ENCODE measurements at places on chromosomes 2 and 18.

DNA sequence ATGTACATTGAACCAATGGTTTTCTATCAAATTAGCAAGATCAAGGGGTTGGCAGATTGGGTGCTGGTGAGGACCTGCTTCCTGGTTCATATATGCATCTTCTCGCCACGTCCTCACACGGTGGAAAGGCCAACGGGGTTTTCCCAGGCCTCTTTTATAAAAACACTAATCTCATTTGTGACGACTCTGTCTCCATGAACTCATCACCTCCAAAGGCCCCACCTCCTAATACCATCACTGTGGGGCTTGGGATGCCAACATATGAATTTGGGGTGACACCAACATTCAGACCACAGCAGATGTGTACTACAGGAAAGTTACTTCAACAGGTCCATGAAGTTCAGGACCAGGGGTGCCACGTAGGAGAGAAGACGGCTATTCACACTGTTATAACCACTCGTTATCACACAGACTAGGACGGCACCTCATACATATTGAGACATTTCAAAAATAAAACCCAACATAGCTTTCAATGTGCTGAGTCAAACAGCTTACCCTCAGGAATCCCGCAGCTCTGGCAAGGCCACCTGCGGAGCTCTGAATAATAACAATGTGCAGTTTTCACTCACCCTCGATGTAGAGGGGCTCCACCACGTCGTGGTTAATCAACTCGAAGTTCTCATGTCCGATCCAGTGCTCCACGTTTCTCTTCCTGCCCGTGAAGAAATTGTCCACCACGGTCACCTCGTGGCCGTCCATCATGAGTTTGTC lies 49.3 kb downstream of the UXS1 start:
- no peak for DNase-seq

DNA sequence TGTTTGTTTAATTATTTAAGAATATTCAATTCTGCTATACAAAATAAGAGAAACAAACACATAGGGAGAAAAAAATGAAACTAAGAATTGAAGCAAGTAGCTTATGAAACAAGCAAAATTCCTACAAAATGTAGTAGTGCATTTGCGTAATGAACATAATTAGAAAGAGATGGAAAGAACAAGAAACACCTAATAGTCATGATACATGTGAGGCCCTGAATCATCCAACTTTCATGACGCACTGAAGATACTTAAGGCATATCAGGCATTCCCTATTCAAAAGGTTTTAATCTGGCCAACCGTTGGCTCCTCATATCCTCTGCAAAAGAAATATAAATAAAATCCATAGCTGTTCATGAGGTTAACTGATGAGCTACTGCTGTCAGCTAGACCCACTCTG lies 14.5 kb upstream of the NAB1 start:
- no peak for DNase-seq

DNA sequence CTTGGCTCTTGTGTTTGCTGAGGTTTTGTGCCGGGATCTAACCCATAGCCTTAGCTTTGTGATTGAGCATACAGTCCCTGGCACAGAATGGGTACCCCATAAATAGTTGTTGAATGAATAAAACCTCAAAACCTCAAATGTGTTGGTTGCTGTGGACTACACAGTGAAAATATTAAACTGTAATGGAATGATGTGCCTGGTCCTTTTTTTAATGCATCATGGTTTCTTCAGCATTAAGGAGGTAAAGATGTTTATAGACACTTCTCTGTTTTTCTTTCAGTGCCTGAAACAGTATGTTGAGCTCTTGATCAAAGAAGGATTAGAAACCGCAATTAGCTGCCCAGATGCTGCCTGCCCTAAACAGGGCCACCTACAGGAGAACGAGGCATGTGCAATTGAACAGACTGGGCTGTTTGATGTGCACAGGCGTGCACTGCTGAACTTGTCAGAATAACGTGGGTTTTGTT lies 97.0 kb downstream of the RNF144A start:
- DNase-seq = no peak

DNA sequence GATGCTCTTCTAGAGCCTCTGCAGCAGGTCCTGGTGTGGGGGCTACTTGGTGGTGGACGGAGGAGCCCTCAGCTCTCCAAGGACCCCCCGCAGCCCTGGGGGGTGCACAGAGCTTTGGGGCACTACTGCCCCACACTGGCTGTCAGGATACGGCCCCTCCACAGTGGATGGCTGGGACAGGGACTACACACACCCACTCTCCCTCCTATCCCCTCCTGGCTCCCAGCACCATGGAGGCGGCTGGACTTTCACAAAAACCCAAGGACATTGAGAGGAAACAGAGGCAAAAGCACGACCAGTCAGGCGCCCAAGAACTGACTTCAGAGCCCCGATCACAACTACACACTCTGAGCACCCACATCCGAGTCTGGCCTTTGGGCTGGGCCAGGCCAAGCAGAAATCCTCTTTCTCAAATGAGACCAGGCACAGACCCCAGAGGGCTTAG lies 12.6 kb downstream of the GPR35 start:
- no peak for DNase-seq

GRCh38 chr2:215020283-215020682 lies 118.1 kb downstream of the ABCA12 start:
- DNase-seq = no peak

GRCh38 chr2:61623747-61624146 lies 85.6 kb upstream of the XPO1 start:
- no peak for DNase-seq

DNA sequence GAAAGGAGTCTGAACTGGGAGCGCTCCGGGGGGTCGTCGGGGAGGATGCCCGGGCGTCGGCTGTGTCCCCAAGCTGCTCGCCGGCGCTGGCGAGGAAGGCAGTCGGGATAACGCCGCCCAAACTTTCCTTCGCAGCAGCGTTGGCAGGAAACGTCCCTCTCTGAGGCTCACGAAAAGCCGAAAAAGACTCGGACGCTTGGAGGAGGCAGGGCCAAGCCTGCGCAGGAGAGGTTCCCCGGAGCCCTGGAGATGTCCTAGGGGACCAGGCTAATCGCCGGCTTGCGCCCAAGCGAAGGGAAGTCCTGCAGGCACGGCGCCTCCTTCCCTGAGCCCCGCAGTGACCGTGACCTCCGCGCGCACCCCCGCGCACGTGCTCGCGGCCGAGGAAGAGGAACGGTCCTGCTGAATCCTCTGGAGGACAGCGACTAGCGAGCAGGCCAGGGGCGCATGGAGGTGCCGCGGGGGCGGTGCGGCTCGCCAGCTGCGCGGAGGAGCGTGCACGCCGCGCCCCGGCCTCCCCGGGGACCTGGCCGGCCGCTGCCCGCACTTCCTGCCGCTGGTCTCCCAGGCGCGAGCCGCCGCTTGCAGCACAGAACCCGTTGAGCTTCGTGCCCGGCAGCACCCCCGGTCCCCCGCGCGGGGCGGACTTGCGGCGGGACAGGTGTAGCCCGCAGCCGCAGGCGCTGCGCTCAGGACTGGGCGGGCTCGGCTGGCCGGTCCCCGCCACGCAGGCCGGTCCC lies at the start of gene SH3RF3:
Gene SH3RF3 (plus strand): TSS at position 590 of the 740 bp plus-strand sequence.
- no peak for DNase-seq

- DNase-seq = no peak
These were observed 55.8 kb downstream of the TSN start for GRCh38 chr2:121810959-121811853.

DNA sequence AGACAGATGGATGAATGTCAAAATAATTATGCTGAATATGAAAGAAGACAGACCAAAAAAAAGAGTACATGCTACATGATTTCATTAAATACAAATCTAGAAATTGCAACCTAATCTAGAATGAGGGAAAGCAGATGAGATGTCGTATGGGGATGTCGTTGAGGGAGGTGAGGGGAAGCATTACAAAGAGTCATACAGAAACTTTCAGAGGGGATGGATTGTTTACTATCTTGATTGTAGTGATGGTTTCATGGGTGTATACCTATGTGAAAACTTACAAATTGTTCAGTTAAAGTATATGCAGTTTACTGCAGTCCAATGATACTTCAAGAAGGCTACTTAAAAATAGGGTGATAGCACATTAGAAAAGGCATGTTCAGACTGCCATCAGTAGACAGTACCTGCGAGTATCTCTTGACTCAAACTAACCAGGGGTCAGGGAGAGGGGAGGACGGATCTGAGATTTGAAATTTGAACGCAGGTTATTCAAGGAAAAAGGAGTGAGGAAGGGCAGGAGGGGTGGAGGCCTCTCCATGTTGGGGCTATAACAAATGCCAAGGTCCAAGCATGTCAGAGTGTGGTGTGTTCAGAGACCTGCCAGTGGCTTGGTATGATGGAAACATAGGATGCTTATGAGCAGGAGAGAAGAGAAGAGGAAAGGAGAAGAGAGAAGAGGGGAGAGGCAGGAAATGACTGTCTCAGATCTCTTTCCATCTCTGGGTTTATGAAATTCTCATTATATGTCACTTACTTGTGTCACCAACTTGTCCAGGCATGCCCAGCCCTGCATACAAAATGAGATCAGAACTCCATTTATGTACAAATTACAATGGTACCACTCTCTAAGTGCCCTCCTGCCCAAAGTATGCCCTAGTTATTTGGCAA lies 257.3 kb upstream of the CXCR4 start:
- no peak for DNase-seq

DNA sequence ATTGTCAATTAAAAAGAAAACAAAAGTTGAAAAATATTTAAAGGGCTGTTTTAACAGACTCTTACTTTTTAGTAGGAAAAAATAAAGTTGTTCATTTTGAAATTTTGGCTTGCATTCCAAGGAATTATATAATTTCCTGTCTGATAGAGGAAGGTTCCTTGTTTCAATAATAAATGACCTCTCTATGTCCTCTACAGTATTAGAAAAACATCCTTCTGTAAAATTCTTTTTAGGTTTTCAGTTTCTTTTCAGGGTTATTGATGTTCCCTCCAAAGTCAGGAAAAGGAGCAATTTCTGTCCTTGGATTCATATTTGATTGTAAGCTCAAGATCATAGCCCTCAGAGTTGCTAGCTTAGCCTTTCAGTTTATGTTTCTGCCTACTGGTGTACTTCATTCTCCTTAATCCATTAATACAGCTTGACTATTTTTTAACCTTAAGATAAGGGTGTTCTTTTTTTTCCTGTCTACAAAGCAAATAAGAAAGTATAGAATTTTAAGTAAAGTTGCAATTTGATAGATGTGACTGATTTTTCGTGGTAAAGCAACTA lies 125.2 kb upstream of the COL3A1 start:
- DNase-seq = no peak
